GM20000 (cell line): ENCODE measurements at places on chromosomes 4 and X.

- no peak for DNase-seq
These were observed 102.3 kb upstream of the ARSJ start for GRCh38 chr4:114081783-114082182.

- DNase-seq: no peak
These were observed 1.9 kb upstream of the SEPTIN6 start for GRCh38 chrX:119694601-119695534.

DNA sequence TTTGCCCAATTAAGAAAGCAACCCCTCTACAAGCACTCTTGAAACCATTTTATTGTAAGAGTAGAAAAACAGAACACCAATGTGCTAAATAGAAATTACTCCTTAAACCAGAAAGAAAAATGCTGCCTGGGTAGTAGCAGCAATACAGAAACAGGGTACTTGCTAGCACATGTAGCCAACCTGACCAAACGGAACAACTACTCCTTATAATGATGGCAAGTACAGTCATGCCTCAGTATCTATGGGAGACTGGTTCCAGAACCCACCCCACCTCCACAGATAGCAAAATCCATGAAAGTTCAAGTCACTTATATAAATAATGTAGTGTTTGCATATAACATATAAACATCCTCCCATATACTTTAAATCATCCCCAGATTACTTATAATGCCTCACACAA is 168.8 kb downstream of the ATRX start:
- no peak for DNase-seq

DNA sequence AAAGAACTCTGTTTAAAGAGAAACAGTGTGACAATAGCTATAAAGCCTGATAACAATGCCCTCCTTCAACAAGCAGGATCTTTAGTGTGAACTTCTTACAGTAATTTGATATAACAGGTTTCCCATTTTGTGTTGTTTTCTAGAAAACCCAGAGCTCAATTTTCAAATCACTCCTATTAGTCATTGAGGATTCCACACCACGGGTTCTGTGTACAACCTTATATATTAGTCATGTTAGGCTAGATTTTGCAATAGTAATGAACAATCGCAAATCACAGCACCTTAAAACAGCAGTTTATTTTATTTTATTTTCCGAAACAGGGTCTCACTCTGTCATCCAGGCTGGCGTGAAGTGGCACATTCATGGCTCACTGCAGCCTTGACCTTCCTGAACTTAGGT is 1020.9 kb upstream of the INTU start:
- DNase-seq: no peak

- no peak for DNase-seq
These were observed 623.5 kb downstream of the FSTL5 start for GRCh38 chr4:161540265-161540664.

DNA sequence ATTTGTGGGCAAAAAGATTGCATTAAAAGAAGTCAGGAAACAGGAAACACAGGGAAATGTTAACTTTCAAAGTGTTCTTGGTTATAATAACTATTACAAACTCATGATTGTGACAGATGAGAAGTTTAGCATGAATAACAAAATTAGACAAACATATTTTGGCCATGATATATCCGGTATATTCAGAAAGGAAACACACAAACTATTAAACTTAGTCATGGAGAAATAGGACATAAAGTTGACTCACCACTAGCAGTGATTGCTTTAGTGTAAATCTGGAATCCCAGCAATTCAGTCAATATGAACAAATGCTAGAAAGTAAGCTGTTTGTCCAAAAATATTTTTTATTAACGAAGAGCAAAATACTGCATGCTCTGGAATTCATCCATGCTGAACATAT is 1299.9 kb downstream of the C4orf33 start:
- DNase-seq: no peak

DNA sequence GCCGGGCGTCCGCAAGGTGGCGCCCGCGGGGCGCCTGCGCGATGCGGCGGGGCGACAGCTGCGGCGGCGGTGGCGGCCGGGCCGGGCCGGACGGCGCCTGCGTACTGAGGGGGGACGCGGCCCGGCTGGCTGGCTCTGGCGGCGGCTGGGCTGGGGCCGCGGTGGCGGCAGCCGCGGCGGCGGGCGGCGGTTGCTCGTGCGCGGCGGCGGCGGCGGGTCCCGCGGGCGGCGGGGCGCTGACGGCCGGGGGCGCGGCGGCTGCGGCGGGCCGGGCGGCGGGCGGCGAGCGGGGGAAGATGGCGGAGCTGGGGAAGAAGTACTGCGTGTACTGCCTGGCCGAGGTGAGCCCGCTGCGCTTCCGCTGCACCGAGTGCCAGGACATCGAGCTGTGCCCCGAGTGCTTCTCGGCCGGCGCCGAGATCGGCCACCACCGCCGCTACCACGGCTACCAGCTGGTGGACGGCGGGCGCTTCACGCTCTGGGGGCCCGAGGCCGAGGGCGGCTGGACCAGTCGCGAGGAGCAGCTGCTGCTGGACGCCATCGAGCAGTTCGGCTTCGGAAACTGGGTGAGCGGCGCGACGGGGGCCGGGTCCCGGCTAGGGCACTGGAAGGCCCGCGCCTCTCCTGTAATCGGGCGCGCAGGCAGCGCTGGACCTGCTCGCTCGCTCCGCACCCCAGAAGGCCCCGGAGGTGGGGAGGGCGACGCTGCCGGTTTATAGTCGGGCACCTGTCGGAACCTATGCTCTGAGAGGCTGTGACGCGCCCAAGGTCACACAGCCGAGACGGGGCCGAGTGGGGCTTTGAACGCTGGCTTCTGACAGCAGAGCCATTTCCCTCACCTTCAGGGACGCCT is at the start of gene TADA2B:
TSS of gene TADA2B (plus strand) at position 89 of the 853 bp plus-strand sequence. CDS start at position 297, 208 bp downstream.
- no peak for DNase-seq

DNA sequence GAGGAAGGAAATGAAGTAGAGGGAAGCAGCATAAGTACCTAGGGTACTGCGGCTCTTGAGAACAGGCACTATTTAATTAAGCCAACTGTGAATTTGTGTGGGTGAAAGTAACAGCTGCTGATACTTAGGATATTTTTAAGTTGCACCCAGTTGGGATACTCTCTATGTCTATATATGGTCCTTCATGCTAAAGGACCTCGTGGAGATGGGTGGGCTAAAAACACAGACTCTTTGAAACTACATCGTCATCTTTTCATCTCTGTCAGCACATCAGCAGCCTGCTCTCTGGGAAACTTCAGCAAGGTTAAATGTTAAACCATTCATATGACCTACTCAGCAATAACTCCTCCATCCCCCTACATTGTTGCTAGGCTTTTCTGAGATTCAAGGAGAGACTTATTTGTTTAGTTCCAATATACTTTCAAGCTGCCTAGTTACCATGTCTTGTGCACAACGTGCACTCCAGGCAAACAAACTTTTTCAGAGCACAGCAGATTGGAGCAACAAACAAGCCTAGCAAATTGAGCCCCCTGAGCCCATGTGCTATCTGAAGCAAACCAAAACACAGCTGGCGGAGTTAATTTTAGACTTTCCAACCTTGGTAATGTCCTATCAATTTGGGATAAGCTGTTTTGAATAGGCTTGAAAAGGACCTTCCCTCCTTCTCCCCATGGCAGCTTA is 6.2 kb upstream of the MOB1B start:
- DNase-seq: peak; percentile 32

GRCh38 chr4:16785793-16786527 is 112.5 kb downstream of the LDB2 start:
- no peak for DNase-seq

DNA sequence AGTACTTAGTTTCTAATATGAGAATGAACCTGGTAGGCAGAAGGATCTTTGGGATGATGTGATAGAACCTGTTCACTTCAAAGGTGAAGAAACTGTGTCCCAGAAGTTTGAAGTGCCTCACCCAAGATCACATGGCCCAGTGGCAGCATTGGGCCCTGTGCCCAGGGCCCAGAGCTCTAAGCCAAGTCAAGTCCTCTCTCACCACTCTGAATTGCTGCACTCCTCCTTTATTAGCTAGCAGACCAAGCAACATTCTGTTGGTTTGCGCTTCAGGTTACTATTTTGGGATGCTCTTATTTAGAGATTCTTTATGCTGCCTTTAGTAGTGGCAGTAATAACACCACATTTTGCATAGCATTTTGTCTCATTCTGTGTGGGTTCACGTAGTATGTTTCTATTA is 82.7 kb downstream of the PARM1 start:
- no peak for DNase-seq

DNA sequence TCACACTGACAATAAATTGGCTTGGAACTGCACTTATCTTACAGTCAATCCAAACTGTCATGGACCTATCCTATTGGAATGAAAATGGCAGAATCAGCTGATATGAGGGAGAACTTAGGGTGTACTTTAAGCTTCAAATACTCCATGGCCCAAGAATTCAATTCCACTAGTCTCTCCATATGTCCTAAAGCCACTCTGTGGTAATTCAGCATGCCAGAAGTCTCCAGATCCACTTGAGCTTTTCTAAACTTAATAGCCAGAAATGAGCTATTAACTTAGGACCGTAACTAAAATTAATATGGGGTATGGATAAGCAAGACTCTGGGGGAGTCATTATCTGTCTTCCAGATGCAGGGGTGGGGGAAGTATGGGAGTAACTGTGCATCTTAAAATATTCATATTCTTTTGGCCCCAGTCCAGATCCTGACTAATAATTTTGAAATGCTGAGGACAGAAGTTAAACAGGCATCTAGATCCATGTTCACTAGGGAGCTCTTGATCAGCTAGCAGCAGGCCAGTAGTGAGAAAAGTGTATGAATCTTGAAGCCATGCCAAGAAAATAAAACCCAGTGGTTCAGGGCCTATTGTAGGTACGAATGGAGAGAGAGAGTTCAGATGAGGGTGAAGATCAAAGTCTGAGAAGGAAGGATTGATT is 167.6 kb downstream of the DKK2 start:
- no peak for DNase-seq

DNA sequence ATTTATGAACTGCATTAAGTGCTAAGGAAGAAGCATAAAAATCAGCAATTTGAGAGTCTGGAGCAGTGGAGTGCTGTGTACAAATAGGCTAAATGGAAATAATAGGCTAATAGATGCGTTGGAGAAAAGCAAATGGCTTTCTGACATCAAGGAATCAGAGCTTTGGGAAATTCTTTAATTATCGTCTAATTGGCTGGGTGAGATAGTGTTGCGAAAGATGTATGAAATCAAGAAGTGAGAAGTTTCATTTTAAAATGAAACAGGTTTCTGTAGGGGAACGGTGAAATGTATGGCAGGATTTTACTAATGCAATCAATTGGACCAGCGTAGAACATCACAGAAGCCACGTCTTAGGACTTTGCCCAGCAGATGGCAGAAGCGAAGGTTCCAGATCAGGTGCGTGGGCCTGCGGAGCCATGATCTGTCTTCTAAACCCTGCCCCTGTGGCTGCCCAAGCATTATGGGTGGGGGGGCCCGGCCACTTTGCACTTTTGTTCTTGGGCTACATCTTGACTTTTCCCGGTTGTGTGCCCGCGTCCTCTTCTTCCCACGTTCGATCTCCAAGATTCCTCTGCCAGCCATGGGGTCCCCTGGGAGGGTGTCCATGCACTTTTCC is 118.5 kb upstream of the SHISA3 start:
- peak; percentile 41 for DNase-seq

DNA sequence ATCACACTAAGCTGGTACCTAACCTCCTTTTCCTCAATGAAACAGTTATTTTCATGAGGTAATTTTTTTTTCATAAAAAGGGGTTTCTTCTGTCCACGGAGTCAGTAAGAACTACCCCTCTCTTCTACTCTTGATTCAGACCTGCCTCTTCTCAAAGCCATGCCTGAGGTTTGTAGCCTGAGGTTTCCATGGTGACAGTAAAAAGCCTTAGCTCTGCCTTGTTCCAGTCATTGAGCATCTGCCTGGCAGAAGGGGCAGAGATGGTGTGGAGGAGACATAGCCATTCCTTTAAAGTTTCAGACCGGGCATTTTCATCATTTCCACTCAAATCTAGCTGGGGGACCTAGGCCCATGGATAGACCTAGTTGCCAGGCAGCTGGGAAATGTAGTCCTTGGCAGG is 135.5 kb downstream of the REPS2 start:
- no peak for DNase-seq

- no peak for DNase-seq
These were observed 56.9 kb upstream of the STS start for GRCh38 chrX:7090641-7091040.
